Uterus (tissue), 4 donors: ENCODE measurements at places on chromosomes 3 and 15. TPM values are rescaled to one million over a fixed set of nuclear protein-coding genes. Genes with fewer than 3 reads are reported as not detected.

The TEX55 gene
- total RNA-seq, result not detected

The FAM81A gene
- not detected for total RNA-seq

The SLC51A gene
- total RNA-seq, result not detected

The PTPRG gene
- total RNA-seq, result 136 TPM

The SCG3 gene
- total RNA-seq, result not detected

The HCN4 gene
- 0.07 TPM for total RNA-seq

The RASSF1 gene
- total RNA-seq, result 42.1 TPM

The MELTF gene
- 11.4 TPM for total RNA-seq

The NR1I2 gene
- not detected for total RNA-seq

The NDN gene
- 84.7 TPM for total RNA-seq

The TGM4 gene
- not detected for total RNA-seq

The ZNF662 gene
- total RNA-seq, result 7.2 TPM

The ZDHHC3 gene
- 29.7 TPM for total RNA-seq

The AGBL1 gene
- not detected for total RNA-seq

The UCN2 gene
- not detected for total RNA-seq

The IL20RB gene
- total RNA-seq, result not detected

The MOBP gene
- total RNA-seq, result not detected

The WNT7A gene
- total RNA-seq, result not detected

The FAM240A gene
- total RNA-seq, result not detected

The P3H2 gene
- total RNA-seq, result 25.7 TPM

The TUSC7 gene
- not detected for total RNA-seq

The ZNF80 gene
- not detected for total RNA-seq

The CHST13 gene
- not detected for total RNA-seq

The COPG1 gene
- total RNA-seq, result 35.6 TPM
